ENCODE measurements at places on chromosomes 11 and 22.
A peak's percentile ranks its signal among the peaks of the same experiment; 100 is the strongest.

DNA sequence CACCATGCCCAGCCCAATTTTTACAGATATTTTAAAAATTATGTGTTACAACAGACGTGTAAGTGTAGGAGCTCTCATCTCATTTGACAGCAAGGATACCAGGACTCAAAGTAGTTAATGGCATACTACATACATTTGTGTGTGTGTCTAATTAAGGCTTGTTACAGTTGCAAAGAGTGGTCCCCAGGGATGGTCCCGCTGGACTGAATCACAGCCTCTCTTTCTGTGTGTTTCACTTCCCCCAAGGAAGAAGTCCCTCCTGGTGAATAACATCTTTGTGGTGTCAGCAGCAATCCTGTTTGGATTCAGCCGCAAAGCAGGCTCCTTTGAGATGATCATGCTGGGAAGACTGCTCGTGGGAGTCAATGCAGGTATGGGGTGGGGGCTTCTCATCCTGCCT lies 17.2 kb downstream of the SLC2A11 start:
- H3K27me3 ChIP-seq: no peaks in the 10 kb centered on the region
- H3K4me3 ChIP-seq: no peak overlapping the region

GRCh38 chr11:17927681-17928343 lies 85.0 kb downstream of the SERGEF start:
- no peaks in the 10 kb centered on the region for H3K27me3 ChIP-seq
- H3K27ac ChIP-seq: no peak overlapping the region
- no peaks in the 10 kb centered on the region for H3K36me3 ChIP-seq
- no peaks in the 10 kb centered on the region for H3K4me1 ChIP-seq
- no peak for DNase-seq

- no peak overlapping the region for H3K4me3 ChIP-seq
- no peaks in the 10 kb centered on the region for H3K27me3 ChIP-seq
- DNase-seq: no peak
- H3K27ac ChIP-seq: no peak overlapping the region
Observed at GRCh38 chr22:46998331-46998730, 235.9 kb downstream of the TBC1D22A start.

- H3K27me3 ChIP-seq: no peaks in the 10 kb centered on the region
- no peaks in the 10 kb centered on the region for H3K4me1 ChIP-seq
- no peaks in the 10 kb centered on the region for H3K36me3 ChIP-seq
- no peak for DNase-seq
- H3K4me3 ChIP-seq: no peak overlapping the region
Observed at GRCh38 chr11:115244758-115245157, 259.5 kb downstream of the CADM1 start.

GRCh38 chr11:94532211-94532610 lies 11.5 kb upstream of the FUT4 start:
- H3K36me3 ChIP-seq: no peaks in the 10 kb centered on the region
- H3K4me1 ChIP-seq: peaks cover 24% of the 10 kb centered on the region
- H3K27ac ChIP-seq: no peak overlapping the region
- H3K4me3 ChIP-seq: no peak overlapping the region
- H3K27me3 ChIP-seq: no peaks in the 10 kb centered on the region

DNA sequence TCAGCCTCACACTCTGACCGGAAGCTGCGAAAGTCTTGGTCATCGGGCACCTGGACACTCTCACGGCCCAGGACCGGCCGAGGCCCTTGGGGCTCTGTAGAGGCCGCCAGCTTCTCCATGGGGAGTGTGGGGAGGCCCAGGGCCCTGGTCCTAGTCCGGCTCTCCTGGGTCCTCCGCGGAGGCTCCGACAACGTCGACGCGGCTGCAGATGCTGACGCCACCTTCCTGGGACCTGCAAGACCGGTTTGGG lies 12.9 kb downstream of the STARD10 start:
- H3K4me3 ChIP-seq: peak overlapping the region; percentile 57
- DNase-seq: no peak
- no peaks in the 10 kb centered on the region for H3K27me3 ChIP-seq
- H3K36me3 ChIP-seq: peaks cover 5% of the 10 kb centered on the region

GRCh38 chr22:33591946-33592345 lies 328.3 kb downstream of the LARGE1 start:
- no peak overlapping the region for H3K27ac ChIP-seq
- H3K36me3 ChIP-seq: no peaks in the 10 kb centered on the region
